HuH-7.5 (cell line): ENCODE measurements at places on chromosomes 4 and X.

GRCh38 chrX:129359269-129359668 lies 164.0 kb downstream of the SMARCA1 start:
- no peak for DNase-seq

GRCh38 chrX:72604705-72605104 lies 32.1 kb upstream of the HDAC8 start:
- no peak for DNase-seq

GRCh38 chr4:126890994-126891393 lies 741.8 kb upstream of the INTU start:
- DNase-seq = no peak

- DNase-seq = no peak
Measured at GRCh38 chr4:22500831-22501714, 14.8 kb downstream of the ADGRA3 start.

DNA sequence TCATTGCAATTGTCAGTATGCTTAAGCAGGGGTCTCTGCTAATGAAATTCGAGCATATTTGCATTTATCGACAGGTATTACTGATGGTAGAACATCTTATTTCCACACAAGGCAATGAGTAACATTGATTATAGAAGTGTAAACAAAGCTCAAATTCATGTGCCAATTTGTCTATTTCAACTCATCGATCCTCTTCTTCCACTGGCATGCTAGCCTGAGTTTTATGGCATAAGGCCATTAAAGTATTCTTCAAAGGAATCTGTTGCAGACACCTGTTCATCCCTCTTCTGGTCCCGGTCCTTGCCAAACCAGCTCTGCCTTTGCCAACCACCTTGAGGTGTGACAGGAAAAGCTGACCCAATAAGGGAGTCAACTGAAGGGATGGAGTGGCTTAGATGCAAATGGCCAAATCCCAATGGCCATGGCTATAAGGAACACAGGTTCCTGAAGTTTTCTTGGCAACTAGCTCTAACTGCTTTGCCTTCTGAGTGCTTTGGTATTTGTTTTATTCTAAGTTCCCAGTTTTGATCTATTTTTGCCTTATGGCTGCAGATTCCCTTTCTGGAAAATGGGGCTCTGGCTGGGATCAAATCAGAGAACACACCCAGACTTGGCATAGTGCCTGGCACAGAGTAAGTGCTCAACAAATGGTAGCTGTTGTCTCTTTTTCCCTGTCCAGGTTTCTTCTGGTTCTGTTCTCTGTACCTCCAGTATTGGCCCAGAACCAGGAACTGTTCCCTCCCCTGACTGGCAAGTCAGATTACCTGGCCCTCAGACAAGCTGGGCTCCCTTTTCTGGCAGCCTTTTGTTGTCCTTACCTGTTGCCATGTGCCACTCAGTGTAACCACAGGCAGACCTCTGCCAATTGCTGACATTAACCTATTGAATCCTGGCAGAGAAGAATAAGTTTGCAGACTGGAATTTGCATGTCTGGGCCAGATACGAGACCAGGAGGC lies 63.1 kb downstream of the RTL9 start:
- DNase-seq = no peak

GRCh38 chrX:79259073-79259689 lies 108.0 kb downstream of the ITM2A start:
- DNase-seq = no peak

DNA sequence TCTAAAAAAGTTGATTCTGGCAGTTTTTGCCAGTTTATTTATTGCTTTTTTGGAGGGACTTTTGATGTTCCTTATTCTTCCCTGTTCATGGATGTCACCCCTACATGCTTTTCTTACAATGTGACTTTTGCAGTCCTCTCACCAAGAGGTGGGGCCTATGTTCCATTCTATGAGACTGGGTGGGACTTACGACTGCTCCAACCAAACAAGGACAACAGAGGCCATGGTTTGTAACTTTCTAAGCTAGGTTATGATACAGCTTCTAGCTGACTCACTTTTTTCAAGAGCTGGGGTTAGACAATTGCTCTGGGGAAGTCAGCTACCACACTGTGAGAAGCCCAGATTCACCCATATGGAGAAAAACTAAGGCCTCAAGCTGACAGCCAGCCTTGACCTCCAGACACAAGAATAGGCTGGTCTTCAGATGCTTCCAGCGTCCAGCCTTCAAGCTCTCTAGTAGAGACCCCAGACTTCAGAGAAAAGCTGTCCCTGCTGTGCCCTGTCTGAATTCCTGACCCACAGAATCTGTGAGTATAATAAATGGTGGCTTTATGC lies 39.5 kb downstream of the ENOPH1 start:
- no peak for DNase-seq

GRCh38 chrX:154734061-154734781 lies 16.7 kb downstream of the GAB3 start:
- no peak for DNase-seq

DNA sequence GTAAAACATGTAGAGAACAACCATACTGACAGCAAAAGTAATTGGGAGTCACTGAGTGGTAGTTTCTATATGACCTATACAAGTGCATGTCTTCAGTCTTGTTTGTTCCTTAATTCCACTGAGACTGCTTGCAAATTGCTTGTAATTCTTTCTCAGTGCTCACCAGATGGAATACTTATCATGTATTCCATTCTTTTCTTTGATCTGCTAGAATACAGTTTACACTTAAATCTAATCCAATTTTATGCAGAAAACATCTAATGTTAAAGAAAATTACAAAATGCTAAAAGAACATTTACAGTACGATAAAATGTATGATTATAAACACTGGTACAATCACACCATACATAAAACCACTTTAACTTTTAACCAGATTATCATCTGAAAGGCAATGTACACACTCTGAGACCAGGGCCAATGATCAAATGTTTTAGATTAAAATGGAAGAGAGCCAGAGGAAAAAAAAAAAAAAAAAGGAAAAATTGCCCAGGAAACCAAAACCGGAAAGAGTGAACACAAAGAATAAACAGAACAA lies 741.4 kb downstream of the FAT4 start:
- no peak for DNase-seq

DNA sequence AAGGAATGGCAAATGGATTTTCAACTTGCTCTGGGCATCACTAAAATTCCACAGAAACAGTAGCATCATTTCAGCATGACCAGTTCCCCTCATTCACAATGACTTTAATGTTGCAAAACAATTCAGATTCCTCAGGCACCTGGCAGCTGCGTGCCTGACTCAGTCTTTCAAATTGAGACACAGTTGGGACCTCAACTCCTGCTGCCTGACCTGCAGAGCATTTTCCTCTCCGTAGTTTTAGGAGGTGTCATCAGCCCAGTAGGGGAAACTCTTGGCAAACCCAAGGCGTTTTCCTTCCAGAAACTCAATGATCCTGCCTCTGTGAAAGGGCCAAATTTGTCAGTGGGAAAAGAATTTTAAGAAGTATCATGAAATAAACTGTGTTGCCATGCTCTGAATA lies 388.9 kb downstream of the SPRY1 start:
- DNase-seq = no peak

GRCh38 chrX:107775000-107775733 lies 420 bp downstream of the TSC22D3 start:
- no peak for DNase-seq

GRCh38 chrX:2888309-2888708 lies 40.8 kb downstream of the ARSD start:
- DNase-seq = no peak

- no peak for DNase-seq
Measured at GRCh38 chr4:108531461-108531860, 88.9 kb upstream of the RPL34 start.
